ENCODE measurements at places on chromosomes 16 and 17. TPM values are rescaled to one million over a fixed set of nuclear protein-coding genes. Genes with fewer than 3 reads are reported as not detected.

The GRAPL gene
- 1.2 TPM for total RNA-seq

The FOXF1 gene
- 0.41 TPM for total RNA-seq

The PRAC2 gene
- not detected for total RNA-seq

The KRT26 gene
- total RNA-seq, result not detected

The HOXB2 gene
- not detected for total RNA-seq

The FKBP10 gene
- total RNA-seq, result 9.0 TPM

The TMEM114 gene
- total RNA-seq, result not detected

- DNase-seq, result no peak
Measured at GRCh38 chr16:67897231-67897630, 4.2 kb downstream of the PSKH1 start.

DNA sequence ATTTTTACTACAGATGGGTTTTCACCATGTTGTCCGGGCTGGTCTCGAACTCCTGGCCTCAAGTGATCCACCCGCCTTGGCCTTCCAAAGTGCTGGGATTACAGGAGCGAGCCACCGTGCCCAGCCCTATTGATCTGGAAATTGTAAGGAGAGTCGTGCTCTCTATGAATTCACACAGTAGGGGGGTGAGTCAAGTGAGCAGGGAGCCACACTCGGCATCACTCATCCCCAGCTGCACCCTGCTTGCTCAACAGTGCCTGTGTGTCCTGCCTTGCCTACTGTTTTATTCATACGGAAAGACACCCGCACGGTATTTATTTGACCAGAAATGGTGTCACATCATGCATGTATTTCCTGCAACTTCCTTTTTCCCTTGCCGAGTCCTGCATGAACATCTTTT is 157.2 kb upstream of the FOXF1 start:
- no peak for DNase-seq

DNA sequence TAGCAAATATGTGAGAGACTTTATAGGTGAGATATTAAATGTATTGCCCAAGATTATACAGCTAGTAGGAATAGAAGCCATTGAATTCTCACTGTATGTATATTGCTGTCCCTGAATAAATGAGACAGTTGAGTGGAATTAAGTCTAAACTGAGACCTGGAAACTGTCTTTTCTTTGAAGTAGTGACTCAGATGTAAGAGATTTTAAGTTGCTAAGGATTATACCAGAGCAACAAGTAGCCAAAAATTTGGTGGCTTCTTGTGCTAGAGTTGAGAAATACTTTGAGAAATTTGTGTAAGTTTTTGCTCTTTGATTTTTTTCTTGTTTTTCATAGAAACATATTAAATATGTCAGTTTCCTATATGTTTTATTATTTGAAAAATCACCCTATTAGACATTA is 58.7 kb downstream of the TANC2 start:
- no peak for DNase-seq

- no peak for DNase-seq
Measured at GRCh38 chr17:4599505-4600281, 15.4 kb downstream of the SMTNL2 start.

DNA sequence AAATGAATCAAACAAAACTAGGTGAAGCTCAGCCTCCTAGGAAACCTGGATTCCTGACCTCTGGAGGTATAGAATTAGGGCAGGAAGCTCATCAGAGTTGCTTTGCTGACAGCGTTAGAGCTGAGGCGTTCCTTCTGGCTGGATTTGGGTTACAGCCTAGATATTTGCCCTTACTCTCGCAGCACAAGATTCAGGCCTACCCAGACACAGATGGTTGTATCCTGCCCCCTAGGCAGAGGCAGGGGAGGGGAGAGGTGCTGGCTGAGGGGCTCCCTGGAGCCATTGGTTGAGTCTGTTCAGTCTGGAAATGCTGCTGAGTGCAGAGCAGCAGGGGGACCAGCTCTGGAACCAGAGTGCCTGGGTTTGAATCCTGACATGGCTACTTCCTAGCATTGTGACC is 78.4 kb downstream of the MPRIP start:
- no peak for DNase-seq

DNA sequence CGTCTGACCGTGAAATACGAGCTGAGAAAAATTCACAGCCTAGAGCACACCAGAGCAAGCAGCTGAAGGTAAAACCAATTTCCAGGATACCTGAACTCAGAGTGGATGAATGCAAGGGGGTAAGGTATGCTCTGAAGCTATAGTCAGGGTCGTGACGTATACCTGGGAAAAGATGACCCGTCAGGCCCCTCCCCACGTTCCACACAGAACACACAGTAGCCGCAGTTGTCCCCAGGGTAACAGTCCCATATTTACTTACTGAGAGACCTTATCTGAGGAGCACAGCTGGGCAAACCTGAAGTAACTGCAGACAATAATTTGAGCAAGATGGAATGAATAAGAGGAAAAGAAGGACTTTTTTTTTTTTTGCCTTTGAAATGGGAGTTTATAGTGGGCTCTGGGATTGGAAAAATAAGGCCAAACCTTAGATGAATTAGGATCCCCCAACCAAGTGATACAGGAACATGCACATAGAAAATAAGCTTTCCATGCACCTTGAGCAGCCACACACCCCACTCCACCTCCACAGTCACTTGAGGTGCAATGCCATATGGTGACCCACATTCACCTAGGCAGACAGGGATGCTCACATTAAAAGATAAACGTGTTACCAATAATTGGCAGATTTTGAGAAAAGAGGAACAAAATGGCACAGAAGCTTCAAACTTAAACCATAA is 38.0 kb downstream of the ABCA6 start:
- no peak for DNase-seq

DNA sequence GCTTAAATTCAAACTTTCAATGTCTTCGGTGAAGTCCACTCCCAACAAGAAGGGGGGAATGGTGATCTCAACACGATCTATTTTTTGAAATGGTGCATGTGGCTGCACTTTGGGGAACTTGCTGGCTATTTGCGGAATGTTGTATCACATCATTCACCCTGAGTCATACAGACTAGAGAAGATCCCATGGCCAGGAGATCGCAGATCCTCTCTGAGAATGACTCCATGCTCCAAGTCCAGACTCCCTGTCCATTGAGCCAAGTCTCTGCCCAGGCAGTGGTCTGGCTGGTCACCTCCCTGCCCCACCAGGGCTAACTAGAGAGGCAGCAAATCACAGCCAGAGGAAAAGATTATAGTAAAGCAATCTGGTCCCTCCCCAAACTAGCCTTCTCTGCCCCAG is 120.6 kb downstream of the XYLT1 start:
- no peak for DNase-seq

DNA sequence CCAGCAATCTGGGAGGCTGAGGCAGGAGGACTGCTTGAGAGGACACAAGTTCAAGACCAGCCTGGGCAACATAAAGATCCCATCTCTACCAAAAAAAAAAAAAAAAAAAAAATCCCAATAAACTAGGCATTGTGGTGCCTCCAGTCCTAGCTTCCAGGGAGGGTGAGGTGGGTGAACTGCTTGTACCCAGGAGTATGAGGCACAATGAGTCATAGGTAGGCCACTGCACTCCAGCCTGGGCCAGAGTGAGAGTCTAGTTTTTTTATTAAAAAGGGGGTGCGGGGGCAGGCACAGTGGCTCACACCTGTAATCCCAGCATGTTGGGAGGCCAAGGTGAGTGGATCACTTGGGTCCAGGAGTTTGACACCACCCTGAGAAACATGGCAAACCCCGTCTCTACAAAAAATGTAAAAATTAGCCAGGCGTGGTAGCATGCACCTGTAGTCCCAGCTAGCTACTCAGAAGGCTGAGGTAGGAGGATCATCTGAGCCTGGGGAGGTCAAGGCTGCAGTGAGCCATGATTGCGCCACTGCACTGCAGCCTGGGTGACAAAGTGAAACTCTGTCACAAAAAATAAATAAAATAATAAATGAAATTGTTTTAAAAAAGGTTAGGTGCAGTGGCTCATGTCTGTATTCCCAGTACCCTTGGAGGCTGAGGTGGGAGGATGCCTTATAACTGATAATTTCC is 7.8 kb upstream of the CHST6 start:
- DNase-seq, result no peak

DNA sequence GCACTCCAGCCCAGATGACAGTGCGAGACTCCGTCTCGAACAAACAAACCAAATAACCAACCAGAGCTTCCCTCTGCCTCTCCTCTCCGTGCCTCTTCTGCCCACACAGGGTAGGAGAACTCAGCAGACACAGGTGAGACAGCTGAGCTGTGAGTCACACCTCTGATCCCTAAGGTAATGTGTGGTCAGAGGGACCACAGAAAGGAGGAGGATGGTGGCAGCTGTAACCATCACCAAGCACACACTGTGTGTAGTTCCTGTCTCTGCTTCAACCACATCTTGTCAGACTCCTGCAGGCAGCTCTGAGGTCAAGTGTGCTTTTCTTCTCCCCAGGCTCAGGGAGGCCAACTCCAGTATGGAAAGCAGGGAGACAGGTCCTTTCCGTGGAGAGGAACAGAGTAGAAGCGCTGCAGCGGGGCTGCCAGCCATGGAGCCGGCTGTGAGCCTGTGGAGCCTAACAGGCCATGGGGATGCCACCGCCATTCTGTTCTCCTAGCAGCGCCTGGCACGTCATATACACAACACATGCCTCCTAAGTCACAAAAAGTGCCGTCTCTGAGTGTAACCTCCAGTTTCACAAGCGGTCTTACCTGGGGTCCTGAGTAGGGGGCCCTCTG is 7.1 kb downstream of the NUDT16L1 start:
- DNase-seq, result no peak

DNA sequence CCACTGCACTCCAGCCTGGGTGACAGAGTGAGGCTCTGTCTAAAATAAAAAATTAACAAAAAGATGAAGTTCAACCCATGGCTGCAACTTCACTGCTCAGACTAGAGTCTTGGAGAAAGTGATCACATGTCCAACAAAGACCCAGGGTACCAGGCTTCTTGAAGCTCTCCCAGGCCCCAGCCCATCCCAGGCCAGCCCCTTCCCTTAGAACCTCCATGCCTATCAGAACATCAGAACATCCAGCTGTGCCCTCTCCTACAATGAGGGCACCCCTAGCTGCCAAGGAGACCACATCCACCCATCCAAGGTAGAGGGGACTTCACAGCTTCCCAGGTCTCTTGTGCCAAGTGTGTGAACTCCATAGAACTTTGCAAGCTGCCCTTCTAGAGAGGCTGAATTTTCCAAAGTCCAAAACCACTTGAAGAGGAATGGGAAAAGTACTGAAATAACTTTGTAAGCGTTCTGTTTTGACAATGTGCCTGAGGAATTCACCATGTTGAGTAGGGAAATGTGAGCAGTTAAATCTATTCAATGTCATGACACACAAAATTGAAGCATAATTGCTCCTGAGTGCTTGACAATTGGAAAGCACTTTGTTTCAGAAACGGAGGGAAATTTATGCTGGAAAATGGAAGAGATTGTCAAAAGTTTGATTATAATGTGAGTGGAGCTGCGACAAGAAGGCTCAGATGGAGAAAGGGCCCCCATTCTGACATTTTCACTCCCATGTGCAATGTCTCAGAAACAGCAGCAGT is 230.4 kb downstream of the ZNF423 start:
- no peak for DNase-seq

- no peak for DNase-seq
Measured at GRCh38 chr17:81996232-81996756, 18.9 kb downstream of the ASPSCR1 start.

GRCh38 chr17:62179525-62180161 is 114.6 kb upstream of the MED13 start:
- no peak for DNase-seq

DNA sequence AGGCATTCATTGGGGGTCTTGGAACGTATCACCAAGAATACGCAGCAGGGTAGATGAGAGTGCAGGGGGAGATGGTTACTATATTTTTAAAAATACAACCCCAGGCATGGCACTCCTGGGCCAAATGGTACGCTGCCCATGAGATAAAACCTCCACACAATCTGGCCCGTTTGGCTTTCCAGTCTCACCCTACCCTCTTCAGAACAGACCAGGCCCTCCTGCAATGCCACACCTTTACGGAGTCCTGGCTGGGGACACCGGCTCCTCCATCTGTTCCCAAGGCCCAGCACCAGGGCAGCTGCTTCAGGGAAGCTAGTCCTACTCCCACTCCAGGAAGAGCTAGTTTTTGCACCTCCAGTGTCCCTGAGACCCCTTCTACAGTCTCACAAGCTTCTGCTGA is 24.4 kb downstream of the SNN start:
- no peak for DNase-seq

- DNase-seq, result no peak
Measured at GRCh38 chr16:84061236-84061819, 18.7 kb upstream of the SLC38A8 start.

GRCh38 chr16:88005181-88005581 is 53.9 kb downstream of the BANP start:
- no peak for DNase-seq

DNA sequence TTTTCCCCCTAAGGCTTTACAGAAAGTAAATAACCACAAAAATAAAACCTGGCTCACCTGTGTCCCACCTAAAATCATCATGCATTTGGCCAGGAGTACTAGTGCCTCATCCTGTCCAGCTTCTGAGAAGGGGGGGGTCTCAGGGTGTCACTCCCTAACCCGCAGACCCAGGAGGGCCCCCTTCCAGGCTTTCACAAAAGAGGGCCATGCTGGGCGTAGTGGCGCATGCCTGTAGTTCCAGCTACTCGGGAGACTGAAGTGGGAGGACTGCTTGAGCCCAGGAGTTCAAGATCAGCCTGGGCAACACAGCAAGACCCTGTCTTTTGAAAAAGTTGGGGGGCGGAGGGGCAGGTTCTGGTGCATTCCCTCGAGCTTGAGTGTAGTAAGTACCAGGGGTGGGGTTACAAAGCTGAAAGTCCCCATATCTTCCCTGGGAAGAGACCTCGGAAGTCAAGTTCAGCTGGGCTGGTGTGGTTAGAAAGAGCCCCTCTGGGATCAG is 259.3 kb downstream of the PARN start:
- DNase-seq, result no peak

DNA sequence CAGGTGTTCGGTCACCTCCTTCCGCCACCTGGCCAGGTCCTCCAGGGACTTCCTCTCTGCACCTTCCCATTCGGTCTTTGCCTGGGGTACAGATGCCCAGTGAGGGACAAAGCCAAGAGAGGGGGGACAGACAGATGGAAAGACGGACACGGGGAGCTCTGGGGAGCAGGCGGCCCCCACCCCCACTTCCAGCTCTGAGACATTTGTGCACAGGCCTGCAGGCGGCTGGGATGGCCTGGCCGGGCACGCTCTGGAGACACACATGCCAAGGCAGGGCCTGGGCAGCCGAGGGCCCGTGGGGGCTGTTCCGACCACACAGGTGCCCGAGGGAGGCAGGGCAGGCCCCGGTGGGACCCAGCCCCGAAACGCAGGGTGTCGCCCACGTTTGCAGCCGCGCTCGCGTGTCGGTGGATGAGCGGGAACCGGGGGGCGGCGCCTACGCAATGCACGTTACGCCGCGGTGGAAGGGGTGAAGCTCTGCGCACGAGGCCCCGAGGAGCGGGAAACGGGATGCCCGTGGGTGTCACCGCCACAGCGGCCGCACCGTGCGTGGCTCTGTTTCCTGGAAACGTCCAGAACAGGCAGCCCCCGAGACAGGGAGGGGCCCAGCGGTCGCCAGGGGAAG is 6.0 kb downstream of the PERCC1 start:
- DNase-seq, result no peak

GRCh38 chr16:85353839-85354685 is 241.8 kb upstream of the CIBAR2 start:
- no peak for DNase-seq

DNA sequence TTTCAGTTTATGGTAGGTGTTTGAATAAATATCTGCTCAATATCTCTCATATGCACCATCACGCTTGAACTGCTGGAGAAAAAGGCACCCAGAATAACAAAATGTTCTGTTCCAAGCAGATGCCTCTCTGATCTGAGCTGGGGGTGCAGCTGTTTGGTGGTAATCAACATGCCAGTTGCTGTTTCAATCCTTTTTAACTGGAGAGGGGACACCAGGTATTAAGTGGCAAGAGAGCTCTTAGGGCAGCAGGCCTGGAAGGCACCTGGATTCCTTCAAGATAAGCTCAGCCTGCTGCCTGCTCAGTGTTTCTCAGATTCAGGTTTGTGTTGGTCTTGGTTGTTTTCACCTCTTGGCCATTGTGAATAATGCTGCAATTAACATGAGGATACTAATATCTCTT is 27.2 kb upstream of the VAT1L start:
- DNase-seq, result no peak
